KG1 (cell line): ENCODE measurements at places on chromosomes 6 and 20.

DNA sequence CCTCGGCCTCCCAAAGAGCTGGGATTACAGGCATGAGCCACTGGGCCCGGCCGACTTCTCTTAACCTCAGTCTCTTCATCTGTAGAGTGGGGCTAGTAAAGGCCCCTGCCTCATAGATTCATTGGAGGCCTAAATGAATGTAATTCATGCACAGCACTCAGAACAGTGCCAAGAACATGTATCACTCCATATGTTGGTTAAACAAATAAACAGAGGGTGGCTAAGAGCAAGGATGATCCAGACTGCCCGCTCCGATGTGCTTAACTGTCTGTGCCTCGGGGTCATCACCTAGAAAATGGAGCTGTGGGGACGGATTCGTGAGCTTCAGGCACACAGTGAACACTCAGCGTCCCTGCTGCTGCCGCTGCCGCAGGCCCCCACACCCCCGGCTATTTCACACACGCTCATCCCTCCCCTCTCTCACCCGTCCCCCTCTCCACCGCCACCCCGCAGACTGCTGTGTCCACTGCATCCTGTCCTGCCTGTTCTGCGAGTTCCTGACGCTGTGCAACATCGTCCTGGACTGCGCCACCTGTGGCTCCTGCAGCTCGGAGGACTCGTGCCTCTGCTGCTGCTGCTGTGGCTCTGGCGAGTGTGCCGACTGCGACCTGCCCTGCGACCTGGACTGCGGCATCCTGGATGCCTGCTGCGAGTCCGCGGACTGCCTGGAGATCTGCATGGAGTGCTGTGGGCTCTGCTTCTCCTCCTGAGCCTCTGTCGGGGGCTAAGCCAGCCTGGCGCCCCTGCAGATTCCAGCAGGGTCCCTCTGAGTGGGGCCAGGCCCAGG lies 14.8 kb downstream of the MDFI start:
- DNase-seq = no peak

- peak; percentile 82 for DNase-seq
These were observed at the start of gene ZNF343 for GRCh38 chr20:2508631-2509467. TSS of gene ZNF343 (minus strand) at chr20:2508915. CDS start at chr20:2493895, 15,020 bp downstream.

DNA sequence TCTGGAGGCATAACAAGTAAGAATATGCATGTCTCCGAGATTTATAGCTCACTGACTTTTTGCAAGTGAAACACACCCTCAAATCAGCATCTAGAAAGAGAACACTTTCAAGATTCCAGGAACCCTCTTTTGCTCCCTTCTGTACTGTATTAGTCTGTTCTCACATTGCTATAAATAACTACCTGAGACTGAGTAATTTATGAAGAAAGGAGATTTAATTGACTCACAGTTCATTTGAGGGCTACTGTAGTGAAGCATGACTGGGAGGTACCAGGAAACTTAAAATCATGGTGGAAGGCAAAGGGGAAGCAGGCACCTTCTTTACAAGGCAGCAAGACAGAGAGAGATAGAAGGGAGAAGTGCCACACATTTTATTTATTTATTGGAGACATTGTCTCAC lies 269.9 kb downstream of the UTRN start:
- no peak for DNase-seq

DNA sequence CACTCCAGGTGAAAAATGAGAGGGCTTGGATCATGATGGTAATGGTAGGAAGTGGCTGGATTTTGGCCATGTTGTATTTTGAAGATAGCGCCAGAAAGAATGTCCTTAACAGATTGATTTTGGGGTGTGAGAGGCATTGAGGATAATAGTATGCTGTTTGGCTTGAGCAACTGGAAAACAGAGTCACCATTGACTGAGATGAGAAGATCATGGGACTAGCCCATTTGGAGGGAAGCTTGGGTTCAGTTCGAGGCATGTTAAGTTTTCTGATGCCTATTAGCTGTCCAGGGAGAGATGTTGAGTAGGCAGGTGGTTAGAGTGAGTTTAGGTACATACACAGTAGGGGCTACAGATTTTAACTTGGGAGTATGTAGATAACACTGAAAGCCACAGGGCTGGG lies 23.3 kb downstream of the PLCG1 start:
- DNase-seq = no peak

GRCh38 chr20:32990426-32990825 lies 13.8 kb downstream of the SUN5 start:
- DNase-seq = no peak

GRCh38 chr20:10105046-10105445 lies 70.3 kb downstream of the ANKEF1 start:
- DNase-seq = no peak

GRCh38 chr20:58650181-58650775 lies 805 bp upstream of the STX16 start:
- DNase-seq = no peak

DNA sequence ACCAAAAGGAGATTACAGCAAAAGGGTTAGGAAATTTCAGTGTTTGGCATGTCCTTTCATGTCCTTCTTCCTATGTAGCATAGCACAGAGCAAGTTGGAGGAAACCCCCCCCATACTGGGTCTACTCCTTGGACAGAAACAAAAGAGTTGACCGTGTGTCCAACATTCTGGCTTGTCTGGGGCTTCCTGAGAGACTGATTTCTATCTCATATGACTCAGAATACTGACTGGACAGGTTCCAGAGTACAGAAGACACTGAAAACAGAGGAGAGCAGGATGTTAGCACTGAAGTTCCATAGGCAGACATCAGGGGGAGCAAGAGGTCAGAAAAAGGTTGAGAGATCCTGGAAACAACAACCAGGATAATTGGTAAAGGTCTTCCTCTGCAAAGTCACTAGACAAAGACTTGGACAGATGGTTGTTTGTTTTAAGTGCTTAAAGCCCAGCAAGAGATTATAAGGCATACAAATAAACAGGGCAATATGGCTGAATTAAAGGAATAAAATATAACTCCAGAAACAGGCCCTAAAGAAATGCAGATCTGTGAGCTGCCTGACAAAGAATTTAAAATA lies 48.4 kb downstream of the USP49 start:
- DNase-seq = no peak

- DNase-seq = no peak
These were observed 62.1 kb downstream of the OTOR start for GRCh38 chr20:16810216-16810615.

- no peak for DNase-seq
These were observed 8.7 kb upstream of the TBX18 start for GRCh38 chr6:84773133-84773430.

DNA sequence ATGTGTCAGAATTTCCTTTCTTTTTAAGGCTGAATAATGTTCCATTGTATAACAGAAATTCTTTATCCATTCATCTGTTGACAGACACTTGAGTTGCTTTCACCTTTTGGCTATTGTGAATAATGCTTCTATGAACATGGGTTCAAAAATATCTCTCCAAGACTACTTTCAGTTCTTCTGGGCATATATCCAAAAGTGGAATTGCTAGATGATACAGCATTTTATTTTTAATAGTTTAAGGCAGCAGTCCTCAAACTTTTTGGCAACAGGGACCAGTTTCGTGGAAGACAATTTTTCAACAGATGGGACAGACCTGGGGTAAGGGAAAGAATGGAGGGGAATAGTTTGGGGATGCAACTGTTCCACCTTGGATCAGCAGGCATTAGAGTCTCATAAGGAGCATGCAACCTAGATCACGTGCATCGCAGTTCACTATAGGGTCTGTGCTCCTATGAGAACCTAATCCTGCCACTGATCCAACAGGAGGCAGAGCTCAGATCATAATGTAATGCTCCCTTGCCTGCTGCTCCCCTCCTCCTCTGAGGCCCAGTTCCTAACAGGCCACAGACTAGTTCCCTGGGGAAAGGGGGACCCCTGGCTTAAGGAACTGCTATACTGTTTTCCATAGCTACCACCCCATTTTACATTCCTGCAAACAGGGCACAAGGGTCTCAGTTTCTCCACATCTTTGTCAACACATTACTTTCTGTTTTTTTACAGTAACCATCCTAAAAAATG lies 239.9 kb upstream of the RNF217 start:
- DNase-seq = no peak

GRCh38 chr20:44188752-44189151 lies 1.8 kb upstream of the JPH2 start:
- DNase-seq = no peak

- DNase-seq = no peak
These were observed 10.2 kb downstream of the PLCB4 start for GRCh38 chr20:9078826-9079731.

DNA sequence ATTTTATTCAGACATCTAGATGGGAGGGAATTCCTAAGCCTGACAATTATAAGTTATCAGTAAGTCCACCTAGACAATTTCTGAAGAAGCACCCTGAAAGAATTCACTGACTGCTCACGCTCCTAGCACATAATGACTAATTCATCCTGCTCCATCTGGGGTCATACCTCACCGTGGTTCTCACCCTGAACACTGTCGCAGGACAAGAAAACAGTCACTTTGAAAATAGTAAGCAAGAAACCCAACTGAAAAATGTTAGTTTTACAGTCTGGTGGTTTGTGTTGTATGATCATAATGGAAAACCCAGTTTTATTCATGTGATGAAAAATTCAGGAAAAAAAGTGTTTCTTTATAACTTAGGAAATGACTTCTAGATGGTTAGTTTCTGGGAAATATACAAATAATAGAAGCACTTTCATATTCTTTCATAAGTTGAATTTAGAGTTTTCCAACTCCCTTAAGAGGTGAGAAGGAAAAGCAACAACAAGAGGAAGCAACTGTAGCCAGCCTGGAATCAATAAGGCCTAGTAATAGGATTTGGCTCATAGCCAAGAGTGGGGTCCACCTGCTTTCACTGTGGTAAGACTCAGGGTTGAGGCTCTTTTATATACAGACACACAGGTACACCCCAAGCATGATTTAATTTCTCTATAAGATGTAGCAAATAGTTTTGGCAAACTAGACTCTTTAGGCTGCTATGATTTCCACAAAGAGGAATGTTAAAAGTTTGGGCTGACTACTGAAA lies 94.1 kb downstream of the HIVEP2 start:
- DNase-seq = no peak

DNA sequence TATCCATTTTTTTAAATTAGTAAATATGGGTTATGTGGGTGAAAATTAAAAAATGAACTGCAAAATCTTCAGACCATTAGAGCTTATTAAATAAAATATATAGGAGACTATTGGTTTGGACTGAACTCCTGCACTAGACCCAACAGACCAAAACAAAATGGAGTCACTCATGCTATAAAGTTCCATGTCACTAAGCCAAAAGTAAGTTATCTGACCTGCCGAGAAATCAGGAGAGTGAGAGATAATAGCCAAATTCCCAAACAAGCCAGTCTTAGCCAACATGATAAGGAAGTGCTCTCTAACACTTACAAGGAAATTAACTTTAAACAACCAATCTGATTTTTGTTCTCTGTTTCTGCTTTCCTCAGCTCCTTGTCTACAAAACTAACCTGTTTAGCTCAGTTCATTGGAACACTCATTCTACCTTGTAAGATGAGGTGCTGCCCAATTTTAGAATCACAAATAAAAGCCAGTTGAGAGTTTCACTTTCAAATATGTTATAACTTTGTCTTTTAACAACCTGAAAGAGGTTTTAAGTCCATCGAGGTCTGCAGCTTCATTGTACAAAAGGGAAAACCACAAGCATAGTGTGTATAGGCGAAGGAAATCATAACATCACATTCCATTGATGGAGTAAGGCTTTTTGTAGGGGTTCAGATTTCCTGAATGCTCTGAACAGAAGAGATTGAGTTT lies 220.5 kb downstream of the TENT5A start:
- no peak for DNase-seq

GRCh38 chr6:9085054-9085708 lies 649.8 kb upstream of the SLC35B3 start:
- DNase-seq = no peak

GRCh38 chr6:79536585-79536953 lies 661 bp downstream of the LCA5 start:
- DNase-seq = no peak

DNA sequence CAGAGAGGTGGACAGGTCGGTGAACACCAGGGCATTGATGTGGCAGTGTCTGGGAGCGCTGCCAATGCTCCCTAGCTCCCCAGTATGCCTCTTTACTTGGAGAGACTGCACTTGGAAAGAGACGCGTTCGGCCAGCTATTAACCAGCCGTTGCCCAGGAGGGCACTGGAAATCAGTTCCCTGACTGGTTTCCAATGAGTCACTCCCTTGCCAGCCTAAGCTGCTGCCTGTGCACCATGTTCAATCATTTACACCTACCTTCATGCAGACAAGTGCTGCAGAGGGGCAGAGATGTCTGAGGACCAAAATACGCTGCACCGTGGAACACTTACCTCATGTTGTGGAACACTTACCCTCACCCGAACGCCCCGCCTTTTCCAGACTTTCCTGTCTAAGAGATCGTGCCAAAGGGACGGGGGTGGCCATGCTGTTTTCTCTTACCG lies 151.6 kb downstream of the SOBP start:
- DNase-seq = no peak

DNA sequence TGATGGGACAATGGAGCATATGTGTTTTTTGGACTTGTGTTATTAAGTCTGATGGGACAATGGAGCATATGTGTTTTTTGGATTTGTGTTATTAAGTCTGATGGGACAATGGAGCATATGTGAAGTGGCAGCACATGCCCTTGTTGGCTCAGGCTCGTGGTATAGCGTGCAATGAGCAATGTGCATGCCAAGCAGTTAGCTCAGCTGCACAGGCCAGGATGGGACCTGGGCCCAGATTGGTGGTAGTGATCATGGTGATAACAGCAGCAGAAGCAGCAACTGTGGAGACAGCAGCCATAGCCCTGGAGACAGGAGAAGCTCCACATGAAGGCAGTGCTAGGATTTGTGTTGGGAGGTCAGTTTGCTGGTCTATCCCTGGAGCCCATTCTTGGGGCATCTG lies 61.1 kb downstream of the IL20RA start:
- DNase-seq = no peak
